ENCODE measurements at places on chromosomes 5 and 9.

- no peak for DNase-seq
These were observed 18.7 kb downstream of the ADAMTS13 start for GRCh38 chr9:133440874-133441273.

- DNase-seq = no peak
These were observed 30.6 kb upstream of the IL7R start for GRCh38 chr5:35826056-35826455.

DNA sequence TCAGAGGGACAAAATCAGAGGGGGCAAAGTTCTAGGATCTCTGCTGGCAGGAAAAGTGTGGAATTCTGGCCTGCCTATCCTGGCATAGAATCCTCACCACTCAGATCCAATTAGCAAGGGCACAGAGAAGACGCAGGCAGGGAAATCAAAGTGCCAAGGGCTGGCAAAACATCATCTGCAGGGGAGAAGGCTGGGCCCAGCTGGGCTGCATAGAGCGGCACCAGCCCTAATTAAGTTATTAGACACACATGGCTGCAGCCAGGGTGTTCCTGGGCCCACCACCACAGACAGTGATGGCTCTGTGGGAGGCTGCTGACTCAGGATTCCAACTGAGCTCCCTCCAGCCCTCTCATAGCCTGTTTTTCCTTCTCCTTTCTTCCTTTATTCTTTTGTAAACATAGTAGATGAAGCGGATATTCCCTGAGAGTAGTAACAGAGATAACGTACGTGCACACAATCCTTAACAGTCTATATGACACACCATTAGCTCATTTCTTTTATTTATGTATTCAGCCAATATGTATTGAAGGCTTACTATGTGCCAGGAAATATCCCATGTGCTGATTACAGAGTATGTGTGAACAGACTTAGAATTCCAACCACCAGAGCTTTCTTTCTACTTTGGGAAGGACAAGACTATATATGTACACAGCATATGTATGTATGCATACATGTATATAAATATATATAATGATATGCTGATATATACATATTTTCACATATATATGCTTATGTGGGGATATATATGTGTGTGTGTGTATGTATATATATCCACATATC is 236.1 kb downstream of the ASTN2 start:
- DNase-seq = no peak

- DNase-seq = no peak
These were observed 18.3 kb upstream of the CD180 start for GRCh38 chr5:67214707-67215447.

GRCh38 chr9:22041775-22042174 is 32.7 kb upstream of the CDKN2B start:
- DNase-seq = no peak

DNA sequence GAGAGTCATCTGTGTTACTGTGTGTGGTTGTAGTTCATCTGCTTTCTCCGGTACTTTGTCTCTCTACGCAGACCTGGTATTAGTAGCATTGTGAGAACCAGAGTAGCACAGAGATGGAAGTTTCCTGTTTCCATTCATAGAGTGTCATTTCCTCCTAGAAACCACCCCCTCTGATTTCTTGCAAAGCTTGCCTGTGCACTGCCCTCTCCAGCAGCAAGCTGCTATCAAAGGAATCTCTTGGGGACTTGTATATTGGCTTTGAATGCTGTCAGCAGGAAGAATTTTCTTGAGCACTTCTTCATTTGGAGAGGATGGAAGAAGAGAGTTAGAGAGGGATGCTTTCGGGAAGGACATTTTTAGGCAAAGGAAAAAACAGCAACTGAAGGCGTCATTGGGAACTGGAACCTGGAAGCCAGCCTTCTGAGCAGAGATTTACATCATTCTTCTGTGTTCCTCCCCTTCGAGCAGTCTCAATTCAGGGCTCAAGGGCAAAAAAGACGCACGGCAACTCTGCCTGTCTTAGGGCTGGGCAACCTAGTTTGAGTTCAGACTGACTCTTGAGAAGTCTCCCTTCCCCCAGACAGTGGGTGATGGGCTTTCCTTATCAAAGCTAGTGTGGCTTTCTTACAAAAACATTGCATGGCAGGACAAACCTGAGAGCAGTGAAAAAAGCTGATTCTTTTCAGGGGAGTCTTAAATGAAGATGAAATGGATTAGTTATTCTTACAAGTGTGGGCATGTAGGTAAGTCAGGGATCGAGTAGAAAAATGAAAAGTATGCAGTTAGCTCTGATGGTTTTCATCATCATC is 226.3 kb downstream of the AOPEP start:
- no peak for DNase-seq

DNA sequence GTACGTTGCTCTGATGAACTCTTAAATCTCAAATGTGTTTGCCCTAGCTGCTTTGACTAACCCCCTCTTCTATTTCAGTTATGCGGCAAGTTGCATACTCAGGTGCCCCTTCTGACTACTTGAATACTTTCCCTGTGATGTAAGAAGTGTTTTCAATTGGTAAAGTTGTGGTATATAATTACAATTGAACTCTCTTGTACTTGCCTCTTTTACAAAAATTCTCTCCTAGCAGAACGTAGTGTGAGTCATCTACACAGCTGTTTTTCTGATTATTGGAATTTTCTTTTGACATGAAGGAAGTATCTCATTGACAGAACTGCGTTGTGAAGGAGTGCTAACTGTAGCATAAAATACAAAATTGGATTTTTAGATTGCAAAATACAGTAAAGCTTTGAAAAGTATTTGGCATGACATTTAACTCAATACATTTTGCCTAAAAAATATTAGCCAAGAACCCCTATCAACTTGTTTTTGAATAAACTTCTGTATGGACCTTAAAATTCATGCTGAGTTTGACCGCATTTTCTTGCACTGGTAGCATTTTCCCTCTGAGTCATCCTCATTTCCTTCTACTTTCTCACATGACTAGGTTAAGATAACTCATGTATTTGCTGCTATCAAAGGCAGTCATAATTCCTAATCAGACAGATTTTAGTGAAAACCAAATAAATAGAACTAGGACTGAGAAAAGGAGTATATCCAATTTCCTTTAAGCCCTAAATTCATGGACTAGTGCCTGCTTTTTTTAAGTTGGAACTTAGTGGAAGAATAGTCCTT is 6.3 kb downstream of the CRHBP start:
- DNase-seq = no peak

DNA sequence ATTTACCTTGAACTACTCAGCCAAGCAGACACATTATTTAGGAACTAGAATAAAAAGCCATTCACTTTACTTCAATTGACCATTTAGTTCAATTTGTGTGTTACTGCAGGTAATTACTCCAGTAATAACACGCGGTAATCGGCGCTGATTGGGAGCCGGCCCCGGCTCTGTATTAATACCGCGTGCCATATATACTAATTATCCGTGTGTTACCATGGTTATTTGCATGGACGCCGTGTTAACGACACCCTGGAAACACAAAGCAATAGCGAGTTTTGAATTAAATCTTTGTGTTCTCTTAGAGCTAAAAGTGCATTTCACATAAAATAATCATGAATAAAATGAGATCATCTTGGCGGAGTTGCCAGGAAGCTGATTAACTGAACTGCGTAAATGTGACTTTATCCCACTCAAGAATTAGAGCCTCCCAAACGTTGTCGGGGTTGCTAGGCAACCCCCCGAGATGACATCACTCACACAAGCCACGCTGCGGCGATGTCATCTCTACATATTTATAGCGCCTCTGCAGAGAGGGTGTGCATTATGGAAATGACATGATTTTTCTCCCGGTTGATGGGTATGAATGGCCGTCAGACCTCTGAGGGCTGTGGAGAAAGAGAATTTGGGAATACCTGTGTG is 41.4 kb upstream of the RNU6ATAC start:
- DNase-seq = no peak

DNA sequence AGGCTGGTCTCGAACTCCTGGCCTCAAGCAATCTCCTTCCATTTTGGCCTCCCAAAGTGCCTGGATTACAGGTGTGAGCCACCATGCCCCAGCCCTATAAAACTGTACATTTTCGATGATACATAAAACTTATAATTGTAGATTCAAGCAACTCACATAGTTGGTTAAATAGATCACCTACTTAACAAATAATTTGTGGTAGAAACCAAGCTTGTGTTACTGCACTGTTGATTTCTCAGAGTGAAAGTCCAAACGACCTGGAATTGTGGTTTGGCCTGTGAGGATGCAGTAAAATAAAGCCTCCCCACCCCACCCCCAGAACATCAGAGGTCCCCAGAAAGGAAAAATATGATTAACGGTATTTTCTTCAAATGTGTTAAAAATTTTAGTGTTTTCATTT is 92.7 kb downstream of the TRIO start:
- DNase-seq = no peak

- DNase-seq = no peak
These were observed 169.2 kb downstream of the RAB3C start for GRCh38 chr5:58752104-58752503.

- DNase-seq = no peak
These were observed 8.2 kb upstream of the SLC46A2 start for GRCh38 chr9:112898872-112899311.

- DNase-seq = no peak
These were observed 203.8 kb upstream of the RAI14 start for GRCh38 chr5:34452170-34452828.

GRCh38 chr5:112869948-112870347 is 8.9 kb downstream of the SRP19 start:
- DNase-seq = no peak

DNA sequence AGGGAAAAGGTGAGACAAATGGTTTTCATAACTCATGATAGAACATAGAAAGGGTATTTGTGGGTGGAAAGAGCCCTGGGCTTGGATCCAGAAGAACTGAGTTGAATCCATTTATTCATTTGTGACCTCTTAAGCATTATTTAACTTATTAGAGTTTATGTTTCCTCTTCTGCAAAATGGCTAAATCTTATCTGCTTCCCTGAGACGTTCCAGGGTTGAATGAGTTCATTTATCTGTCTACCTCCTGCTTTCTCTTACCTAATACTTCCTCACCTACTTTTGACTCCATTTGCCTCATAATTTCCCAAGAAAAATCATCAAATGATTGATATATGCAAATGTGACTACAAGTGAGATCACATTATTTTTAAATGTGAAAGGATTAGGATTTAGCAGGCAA is 152.7 kb upstream of the GAS1 start:
- DNase-seq = no peak
